ENCODE measurements at places on chromosomes 5 and 9. TPM values are rescaled to one million over a fixed set of nuclear protein-coding genes. Genes with fewer than 3 reads are reported as not detected.

- H3K4me3 ChIP-seq, result no peak overlapping the region
- DNase-seq, result no peak
- H3K27ac ChIP-seq, result no peak overlapping the region
- no peaks in the 10 kb centered on the region for H3K36me3 ChIP-seq
These were observed 524.4 kb upstream of the CHD1 start for GRCh38 chr5:99453196-99453595.

DNA sequence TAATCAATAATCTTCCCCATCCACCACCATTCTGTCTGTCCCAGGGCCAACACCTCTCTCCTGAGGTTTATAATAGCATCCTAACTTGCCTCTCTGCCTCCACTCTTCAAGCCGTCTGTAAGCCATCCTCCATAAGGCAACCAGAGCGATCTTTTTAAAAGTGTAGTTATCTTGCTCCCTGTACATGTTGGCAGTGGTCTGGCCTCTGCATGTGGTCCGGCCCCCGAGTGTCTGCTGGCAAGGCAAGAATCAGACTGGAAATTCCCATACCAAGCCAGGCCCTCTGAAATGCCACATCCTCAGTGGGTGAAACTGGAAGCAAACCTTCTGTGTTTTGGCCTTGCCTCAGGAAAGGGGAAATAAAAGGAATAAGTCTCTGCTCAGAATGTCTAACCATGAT, 17.0 kb downstream of the TTLL11 start:
- no peaks in the 10 kb centered on the region for H3K27me3 ChIP-seq
- no peaks in the 10 kb centered on the region for H3K36me3 ChIP-seq
- no peaks in the 10 kb centered on the region for H3K4me1 ChIP-seq
- no peak for DNase-seq
- H3K27ac ChIP-seq, result no peak overlapping the region

DNA sequence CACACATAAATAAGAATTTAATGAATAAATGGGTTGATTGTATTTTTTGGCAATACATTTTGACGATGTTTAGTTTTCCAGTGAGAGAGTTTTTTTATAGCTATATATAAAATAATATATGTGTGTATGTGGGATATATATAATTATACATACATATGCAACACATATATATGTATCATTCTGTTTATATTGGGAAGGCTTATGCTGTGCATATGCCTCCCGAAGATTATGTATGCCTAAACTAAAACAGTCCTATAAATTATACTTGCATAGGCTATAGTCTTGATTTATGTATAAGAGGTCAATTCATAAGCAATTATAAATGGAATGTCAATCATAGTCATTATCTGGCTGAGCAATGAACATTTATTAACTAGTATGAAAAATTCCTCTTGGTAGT, 151.3 kb upstream of the HMHB1 start:
- peak overlapping the region; percentile 88 for H3K27ac ChIP-seq
- H3K27me3 ChIP-seq, result no peaks in the 10 kb centered on the region
- H3K4me1 ChIP-seq, result peaks cover 32% of the 10 kb centered on the region
- H3K4me3 ChIP-seq, result no peak overlapping the region

DNA sequence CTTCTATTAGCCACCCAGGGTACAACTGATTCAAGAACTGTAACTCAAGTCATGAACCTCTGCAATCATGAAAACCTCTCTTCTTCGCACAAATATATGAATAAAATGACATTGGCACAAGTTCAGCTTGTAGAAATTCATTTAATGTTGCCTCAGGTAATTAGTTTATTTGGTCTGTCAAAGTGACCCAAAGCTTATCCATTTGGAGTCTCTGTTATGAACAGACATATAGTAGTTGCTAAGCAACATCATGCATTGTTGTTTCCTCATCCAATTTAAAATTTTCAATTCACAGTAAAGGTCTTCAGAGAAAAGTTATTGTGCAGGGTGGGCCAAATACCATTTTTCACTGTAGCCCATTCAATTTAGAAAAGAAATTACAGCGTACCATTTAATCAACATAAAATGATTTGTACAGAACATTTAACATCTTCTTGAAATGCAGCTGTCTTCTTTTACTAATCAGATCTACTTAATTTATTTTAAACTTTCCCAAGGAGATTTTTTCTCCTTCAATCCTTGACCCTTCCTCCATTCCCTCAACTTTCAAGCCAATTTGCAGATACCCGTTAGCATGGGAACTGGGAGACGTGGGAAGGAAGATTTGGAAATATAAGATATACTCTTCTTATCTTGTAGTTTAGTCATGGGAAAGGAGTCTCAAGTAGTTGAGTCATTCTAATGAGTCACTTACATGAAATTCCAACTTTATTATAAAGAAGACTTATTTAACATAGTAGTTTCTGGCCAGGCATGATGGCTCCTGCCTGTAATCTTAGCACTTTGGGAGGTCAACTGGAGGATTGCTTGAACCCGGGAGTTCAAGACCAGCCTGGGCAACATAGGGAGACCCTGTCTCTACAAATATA, 231.3 kb downstream of the ATPSCKMT start:
- no peak overlapping the region for H3K4me3 ChIP-seq

DNA sequence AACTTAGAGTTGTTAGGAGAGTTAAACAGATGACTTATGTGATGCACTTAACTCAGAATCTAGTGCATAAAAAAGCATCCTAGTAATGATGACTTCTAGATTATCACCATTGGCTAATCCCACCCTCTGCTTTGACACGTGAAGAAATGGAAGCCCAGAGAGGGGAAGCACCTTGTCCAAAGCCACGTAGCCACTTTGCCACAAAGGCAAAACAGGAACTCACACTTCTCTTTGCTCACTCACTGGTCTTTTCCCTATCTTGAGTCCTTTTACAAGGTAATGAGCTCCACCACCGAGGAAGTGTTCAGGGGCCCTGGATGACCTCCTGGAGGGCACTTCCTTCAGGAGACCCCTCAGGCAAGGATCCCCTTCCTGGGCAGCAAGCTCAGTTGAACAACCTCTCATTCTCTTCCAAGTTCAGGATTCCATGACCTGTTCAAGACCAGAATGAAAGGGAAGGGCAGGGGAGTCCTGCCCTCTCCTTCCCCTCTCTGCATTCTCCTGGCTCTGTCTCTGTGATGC, 89.7 kb downstream of the HRH2 start:
- H3K4me3 ChIP-seq, result no peak overlapping the region
- no peaks in the 10 kb centered on the region for H3K27me3 ChIP-seq
- H3K27ac ChIP-seq, result no peak overlapping the region
- no peak for DNase-seq
- H3K36me3 ChIP-seq, result no peaks in the 10 kb centered on the region

The SLC2A8 gene
- total RNA-seq, result 141 TPM

The BRD8 gene
- 104 TPM for total RNA-seq

GRCh38 chr9:110249603-110250002, 6.7 kb downstream of the TXN start:
- no peaks in the 10 kb centered on the region for H3K36me3 ChIP-seq
- H3K4me3 ChIP-seq, result no peak overlapping the region
- H3K27me3 ChIP-seq, result no peaks in the 10 kb centered on the region
- peaks cover 34% of the 10 kb centered on the region for H3K4me1 ChIP-seq

Data from Caco-2 (cell line).